ENCODE measurements at places on chromosomes 1 and 21. TPM values are rescaled to one million over a fixed set of nuclear protein-coding genes. Genes with fewer than 3 reads are reported as not detected.

DNA sequence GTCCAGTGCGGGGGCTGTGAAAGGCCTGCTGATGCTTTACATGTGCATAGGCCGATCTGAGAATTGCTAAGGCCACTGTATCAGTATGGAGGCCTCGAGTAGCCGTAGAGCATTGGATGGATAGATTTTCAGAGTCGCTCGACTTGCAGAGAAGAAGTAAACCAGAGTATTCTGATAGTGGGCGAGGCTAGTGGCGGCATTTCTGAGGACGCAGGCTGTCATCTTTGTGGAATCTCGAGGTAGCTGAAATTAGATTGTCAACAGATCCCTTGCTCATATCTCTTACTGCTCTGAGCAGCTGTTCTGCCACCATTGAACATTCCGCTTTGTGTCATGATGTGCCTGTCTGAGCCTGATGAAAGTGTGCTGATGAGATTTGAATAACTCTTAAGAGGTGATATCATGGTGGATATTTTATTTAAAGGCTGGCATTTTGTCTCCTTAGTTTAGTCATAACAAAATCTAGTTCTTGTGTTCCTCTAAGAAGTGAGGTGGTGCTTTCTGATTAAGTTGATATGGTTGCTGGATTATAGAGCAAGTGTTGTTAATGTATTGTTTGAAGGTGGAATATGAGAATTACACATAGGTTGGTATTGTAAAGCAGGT lies 1.5 kb downstream of the KIF1B start:
- no peak for DNase-seq

- no peak for DNase-seq
Observed at GRCh38 chr1:233582439-233582838, 31.5 kb upstream of the KCNK1 start.

DNA sequence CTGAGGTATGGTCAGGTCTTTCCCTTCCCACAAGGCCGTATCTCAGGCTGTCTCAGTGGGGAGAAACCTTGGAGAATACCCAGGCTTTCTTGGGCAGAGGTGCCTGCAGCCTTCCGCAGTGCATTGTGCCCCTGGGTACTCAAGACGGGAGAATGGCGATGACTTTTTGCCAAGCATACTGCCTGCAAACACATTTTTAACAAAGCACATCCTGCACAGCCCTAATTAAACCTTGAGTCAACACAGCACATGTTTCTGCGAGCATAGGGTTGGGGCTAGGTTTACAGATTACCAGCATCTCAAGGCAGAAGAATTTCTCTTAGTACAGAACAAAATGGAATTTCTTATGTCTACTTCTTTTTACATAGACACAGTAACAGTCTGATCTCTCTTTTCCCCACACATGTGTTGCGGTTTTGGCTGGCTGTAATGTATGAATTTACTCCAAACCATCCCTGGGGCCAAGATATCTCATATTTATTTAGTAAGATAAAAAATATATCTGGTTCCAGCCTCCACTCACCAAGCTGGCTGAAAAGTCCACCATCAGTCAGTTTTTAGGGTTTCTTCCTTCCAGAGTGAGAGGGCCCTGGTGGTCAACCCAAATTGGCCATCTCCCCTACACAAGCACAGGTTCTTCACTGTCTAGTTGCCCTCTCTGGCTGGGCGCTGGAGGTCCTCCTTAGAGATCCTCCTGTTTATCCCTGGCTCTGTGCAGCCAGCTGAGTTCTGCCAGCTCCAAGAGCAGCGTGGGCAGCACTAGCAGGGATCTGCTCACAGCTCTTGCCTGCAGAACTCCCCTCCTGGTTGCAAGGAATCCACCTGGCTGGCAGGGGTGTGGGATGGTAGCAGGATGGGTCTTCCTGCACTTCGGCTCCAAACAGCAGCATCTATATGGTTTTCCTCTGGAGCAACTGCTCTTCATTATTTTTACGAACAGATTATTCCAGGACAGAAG lies 2.6 kb downstream of the FAAH start:
- no peak for DNase-seq

- peak; percentile 42 for DNase-seq
Observed at GRCh38 chr21:39182484-39183271, 573 bp downstream of the PSMG1 start.

- no peak for DNase-seq
Observed at GRCh38 chr1:67250051-67250653, 57.5 kb upstream of the IL12RB2 start.

GRCh38 chr21:35399002-35399530 lies 350.0 kb upstream of the RUNX1 start:
- no peak for DNase-seq

GRCh38 chr1:206456577-206457370 lies 13.5 kb upstream of the IKBKE start:
- DNase-seq, result peak; percentile 64

- DNase-seq, result no peak
Observed at GRCh38 chr1:2638466-2639115, 5.8 kb upstream of the MMEL1 start.

- no peak for DNase-seq
Observed at GRCh38 chr1:25640646-25641328, 24.2 kb downstream of the MAN1C1 start.

DNA sequence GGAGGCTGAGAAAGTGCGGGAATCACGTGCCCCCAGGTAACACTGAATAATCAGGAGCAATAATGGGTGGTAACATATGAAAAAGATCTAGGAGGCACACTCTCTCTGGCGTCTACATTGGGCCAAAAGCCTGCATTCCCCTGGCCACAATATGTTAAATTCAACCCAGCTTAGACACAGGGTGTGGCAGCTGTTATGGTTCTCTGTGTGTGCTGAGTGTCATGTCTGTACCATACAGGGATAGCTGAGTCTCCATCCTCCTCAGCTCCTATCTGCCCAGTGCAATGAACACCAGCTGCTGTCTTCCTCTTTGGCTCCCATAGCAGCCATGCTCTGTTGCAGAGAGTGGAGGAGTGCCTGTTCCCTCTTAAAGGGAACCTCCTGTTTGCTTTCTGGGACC lies 14.3 kb downstream of the S100A11 start:
- no peak for DNase-seq

SLC35D1 gene
- total RNA-seq, result 20.3 TPM

ZNF648 gene
- not detected for total RNA-seq

AKNAD1 gene
- 0.17 TPM for total RNA-seq
